Pulmonary artery endothelial cell (primary cell): ENCODE measurements at places on chromosomes 4 and X. TPM values are rescaled to one million over a fixed set of nuclear protein-coding genes. Genes with fewer than 3 reads are reported as not detected.

FRMPD4 gene
- under 0.01 TPM in 1 of 2 replicates, not detected in the other for total RNA-seq

SLC10A4 gene
- 0.11 TPM in 1 of 2 replicates, not detected in the other for total RNA-seq

RNF113A gene
- total RNA-seq, result 15.8 and 16.6 TPM in 2 replicates

FGD1 gene
- total RNA-seq, result 2.3 and 2.7 TPM in 2 replicates

OTUD6A gene
- total RNA-seq, result not detected in 2 replicates

SLC10A7 gene
- 6.9 and 12.1 TPM in 2 replicates for total RNA-seq

TMEM144 gene
- total RNA-seq, result 3.4 and 4.9 TPM in 2 replicates

CLIC2 gene
- total RNA-seq, result 7.3 and 12.8 TPM in 2 replicates

DNAJB14 gene
- total RNA-seq, result 74.5 and 127 TPM in 2 replicates

MSMO1 gene
- 159 and 292 TPM in 2 replicates for total RNA-seq

MAGEB1 gene
- total RNA-seq, result not detected in 2 replicates

CCDC149 gene
- total RNA-seq, result 6.8 and 11.1 TPM in 2 replicates

MND1 gene
- 2.9 and 6.0 TPM in 2 replicates for total RNA-seq

ZFP92 gene
- total RNA-seq, result 1.1 and 1.6 TPM in 2 replicates

PRRG3 gene
- total RNA-seq, result not detected in 2 replicates

TMEM271 gene
- not detected in 2 replicates for total RNA-seq

SMIM31 gene
- total RNA-seq, result not detected in 2 replicates

CD38 gene
- total RNA-seq, result 0.04 and 0.07 TPM in 2 replicates

SLC2A9 gene
- total RNA-seq, result 0.92 and 1.1 TPM in 2 replicates

MAGEE2 gene
- total RNA-seq, result not detected in 2 replicates

KCNE5 gene
- total RNA-seq, result 0.11 and 0.13 TPM in 2 replicates

RASGEF1B gene
- total RNA-seq, result 0.26 and 0.95 TPM in 2 replicates

ADGRG2 gene
- total RNA-seq, result 0.04 TPM in 1 of 2 replicates, not detected in the other

DCLK2 gene
- total RNA-seq, result 1.6 and 2.0 TPM in 2 replicates

HSFX4 gene
- total RNA-seq, result not detected in 2 replicates

FAM90A26 gene
- total RNA-seq, result not detected in 2 replicates

DAPP1 gene
- not detected in 2 replicates for total RNA-seq

C4orf51 gene
- total RNA-seq, result 0.07 TPM in 1 of 2 replicates, not detected in the other

PHKA1 gene
- 9.6 and 12.4 TPM in 2 replicates for total RNA-seq

TXK gene
- total RNA-seq, result 0.04 and 0.07 TPM in 2 replicates
